Suprapubic skin (tissue), 4 donors: ENCODE measurements at places on chromosomes 4 and X.

DNA sequence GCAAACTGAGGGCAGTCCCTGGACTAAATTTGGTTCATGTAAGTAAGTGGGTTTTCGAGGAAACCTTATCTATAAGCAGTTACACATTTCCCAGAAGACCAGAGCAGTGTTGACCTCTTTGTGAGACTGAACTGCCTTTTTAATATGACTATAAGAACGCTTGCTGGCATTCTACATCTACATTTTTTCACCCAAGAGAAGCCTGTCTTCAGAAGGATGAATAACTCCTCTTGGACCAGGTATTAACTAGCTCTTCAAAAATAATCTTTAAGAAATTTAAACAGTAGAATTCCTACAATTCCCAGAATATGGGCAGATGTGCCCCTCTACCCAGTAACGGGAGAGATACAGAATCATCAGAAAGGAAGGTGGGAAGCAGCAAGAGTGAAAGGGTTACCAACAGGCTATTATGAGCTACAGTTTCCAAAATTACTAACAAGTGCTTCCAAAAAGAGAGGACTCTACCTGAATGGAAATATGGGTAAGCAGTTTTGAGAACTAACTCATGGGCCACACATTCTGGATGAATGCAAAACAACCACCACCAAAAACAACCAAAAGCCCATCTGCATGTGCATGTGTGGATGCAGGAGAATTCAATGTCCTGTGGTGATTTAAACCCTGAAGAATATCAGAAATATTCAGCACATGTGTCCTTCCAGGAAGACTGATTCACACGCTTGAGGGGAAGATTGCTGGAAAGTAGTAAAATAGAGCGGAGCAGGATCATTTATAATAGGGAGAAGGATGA lies 17.4 kb downstream of the BBS12 start:
- DNase-seq, result no peak
- H3K4me1 ChIP-seq, result no peaks in the 10 kb centered on the region
- H3K27ac ChIP-seq, result no peak overlapping the region

DNA sequence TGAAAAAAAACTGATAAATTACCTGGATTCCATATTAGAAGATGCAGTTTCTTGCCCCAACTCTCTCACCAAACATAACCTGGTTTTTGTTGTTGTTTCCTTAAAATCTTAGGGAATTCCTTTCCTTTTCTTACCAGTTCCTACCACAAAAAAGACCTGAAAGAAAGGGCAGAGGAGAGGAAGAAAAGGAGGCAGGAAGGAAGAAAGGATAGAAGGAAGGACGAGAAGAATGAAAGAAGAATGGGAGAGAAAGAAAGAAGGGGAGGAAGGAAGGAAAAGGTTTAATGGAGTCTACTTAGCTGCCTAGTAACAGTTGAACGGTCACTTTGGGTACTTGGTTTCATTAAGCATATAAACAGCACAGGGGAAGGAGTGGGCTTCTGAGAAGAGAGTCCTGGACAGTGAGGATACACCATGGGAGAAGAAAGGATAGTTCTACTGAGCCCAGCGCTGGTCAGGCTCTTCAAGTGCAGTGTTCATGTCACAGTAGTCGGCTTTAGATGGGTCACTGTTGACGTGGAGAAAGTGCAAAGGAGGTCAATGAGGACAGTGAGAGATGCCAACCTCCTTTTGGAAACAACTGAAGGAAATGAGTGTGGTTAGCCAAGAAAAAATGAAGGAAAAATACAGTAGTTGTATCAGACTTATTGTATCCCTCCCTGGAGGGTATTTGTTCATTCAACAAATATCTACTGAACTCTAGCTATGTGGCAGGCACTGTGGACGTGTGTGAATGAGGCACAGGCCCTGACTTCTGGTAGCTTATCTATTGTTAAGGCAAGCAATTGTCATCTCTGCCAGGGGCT lies 1.1 kb upstream of the CHIC2 start:
- DNase-seq, result no peak
- H3K36me3 ChIP-seq, result no peaks in the 10 kb centered on the region
- peaks cover 58% of the 10 kb centered on the region for H3K4me1 ChIP-seq
- H3K4me3 ChIP-seq, result peak overlapping the region; percentile 74
- H3K27ac ChIP-seq, result peak overlapping the region; percentile 97

DNA sequence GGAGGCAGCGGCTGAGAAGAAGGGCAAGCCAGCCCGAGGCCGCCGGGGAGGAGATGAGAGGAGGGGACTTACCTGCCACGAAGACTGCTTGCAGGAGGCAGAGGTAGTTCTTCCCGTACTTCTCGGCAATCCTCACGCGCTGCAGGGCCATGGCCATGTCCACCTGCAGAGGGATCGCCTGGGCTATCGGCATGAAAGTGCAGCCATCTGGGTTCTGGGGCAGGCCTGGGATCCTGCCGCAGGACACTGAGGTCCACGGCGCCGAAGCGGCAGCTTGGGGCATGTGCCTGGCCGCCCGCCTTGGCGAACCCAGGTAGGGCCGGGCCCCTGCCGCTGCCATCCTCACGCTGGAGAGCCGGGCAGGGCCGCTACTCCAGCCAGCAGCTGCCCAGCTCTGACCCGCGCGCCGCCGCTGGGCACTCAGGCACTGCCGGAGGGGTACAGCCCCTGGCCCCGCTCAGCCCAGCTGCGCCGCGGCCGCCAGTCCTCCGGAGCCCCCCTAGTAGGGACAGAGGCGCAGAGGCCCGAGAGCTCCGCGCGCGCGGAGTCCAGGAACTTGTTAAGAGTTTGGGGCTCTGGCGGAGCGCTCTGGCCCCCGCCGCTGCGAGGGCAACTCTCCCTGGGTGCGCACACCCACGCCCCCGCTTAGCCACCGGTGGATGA lies 16.0 kb downstream of the MCF2 start:
- H3K27ac ChIP-seq, result no peak overlapping the region
- H3K4me3 ChIP-seq, result peak overlapping the region; percentile 42
- DNase-seq, result no peak

- no peak overlapping the region for H3K4me3 ChIP-seq
- no peaks in the 10 kb centered on the region for H3K4me1 ChIP-seq
- no peaks in the 10 kb centered on the region for H3K36me3 ChIP-seq
- H3K27me3 ChIP-seq, result no peaks in the 10 kb centered on the region
Measured at GRCh38 chr4:162770761-162771490, 395.8 kb downstream of the NAF1 start.

DNA sequence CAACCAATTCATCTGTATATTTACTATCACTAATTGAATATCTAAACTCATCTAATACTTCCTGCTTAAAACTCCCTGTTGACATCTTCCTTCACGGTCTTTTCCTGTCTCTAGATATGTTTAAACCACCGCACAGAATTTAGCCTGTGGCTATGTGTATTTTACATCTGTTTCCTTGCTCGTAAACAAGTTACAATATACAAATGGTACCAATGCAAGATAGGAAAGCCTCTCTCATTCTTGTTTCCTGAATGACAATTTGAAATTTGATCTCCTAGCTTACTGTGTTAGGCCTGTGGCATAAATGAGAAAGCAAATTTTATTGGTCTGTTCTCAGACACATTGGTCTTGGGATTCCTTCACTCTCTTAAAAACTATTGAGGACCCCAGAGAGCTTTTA lies 89.7 kb upstream of the PCDH7 start:
- no peak overlapping the region for H3K27ac ChIP-seq
- H3K27me3 ChIP-seq, result no peaks in the 10 kb centered on the region
- no peak overlapping the region for H3K4me3 ChIP-seq

DNA sequence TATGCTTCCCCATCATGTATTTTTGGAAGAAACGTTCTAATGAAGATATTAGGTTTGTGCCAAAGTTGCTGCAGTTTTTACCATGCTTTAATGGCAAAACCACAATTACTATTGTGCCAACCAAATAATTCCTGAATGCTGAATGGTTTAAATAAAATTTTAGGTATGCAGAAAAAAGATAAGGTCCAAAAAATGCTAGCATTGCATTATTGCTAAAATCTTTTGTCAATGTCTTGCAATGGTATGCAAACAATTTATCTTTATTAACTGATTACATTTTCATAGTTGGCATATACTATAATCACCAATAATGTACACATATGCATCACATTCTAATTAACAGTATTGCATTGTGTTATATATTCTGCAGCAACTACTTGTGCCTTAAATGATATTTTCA lies 1657.4 kb upstream of the IGFBP7 start:
- DNase-seq, result no peak
- no peak overlapping the region for H3K27ac ChIP-seq
- no peaks in the 10 kb centered on the region for H3K27me3 ChIP-seq
- H3K36me3 ChIP-seq, result no peaks in the 10 kb centered on the region
- H3K4me1 ChIP-seq, result no peaks in the 10 kb centered on the region

DNA sequence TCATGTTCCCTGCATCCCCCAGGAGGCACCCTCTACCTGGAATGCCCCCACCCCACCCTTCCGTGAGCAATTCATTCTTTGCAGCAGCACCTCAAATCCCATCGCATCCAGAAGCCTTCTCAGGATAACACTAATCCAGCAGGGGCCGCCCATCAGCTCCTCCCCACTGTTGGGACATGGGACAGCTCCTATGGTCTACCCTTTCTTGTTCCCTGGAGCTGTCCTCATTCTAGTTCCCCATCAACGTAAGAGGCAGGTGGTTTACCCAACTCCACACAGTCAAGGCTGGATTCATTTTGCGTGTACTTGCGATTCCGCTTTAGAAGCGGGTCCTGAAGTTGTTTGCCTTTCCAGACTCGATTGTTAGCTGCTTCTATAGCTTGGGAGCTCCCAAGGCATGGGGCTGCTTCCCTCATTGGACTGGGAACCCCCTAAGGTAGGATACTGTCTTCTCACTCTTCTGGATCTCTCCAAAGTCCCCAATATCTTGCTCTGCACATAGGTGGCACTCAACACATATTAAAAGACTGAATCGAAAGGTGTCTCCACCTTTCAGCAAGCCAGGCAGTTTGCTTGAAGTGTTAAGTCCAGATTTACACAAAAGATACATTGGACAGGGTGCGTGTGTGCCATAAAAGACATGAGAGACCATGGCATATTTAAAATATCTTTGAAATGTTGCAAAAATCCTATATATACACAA lies 942 bp upstream of the APLN start:
- H3K4me3 ChIP-seq, result no peak overlapping the region
- no peaks in the 10 kb centered on the region for H3K36me3 ChIP-seq
- DNase-seq, result no peak
- peaks cover 17% of the 10 kb centered on the region for H3K4me1 ChIP-seq

- H3K27me3 ChIP-seq, result no peaks in the 10 kb centered on the region
- DNase-seq, result no peak
- no peak overlapping the region for H3K4me3 ChIP-seq
- no peak overlapping the region for H3K27ac ChIP-seq
Measured at GRCh38 chr4:114249976-114250375, 270.5 kb upstream of the ARSJ start.

GRCh38 chrX:40773809-40774208 lies 38.5 kb upstream of the MED14 start:
- no peak overlapping the region for H3K27ac ChIP-seq
- H3K36me3 ChIP-seq, result no peaks in the 10 kb centered on the region
- no peaks in the 10 kb centered on the region for H3K4me1 ChIP-seq

DNA sequence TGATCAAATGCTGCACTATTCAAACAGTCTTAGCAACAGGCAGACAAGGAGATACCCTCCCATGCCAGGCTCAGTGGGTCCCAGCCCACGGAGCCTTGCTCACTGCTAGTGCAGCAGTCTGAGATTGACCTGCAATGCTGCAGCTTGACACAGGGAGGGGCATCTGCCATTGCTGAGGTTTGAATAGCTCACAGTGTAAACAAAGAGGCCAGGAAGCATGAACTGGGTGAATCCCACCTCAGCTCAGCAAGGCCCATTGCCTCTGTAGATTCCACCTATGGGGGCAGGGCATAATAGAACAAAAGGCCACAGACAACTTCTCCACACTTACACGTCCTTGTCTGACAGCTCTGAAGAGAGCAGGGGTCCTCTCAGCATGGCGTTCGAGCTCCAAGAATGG lies 26.6 kb upstream of the ZXDB start:
- no peak overlapping the region for H3K27ac ChIP-seq
- no peak overlapping the region for H3K4me3 ChIP-seq
- no peak for DNase-seq
- no peaks in the 10 kb centered on the region for H3K36me3 ChIP-seq

DNA sequence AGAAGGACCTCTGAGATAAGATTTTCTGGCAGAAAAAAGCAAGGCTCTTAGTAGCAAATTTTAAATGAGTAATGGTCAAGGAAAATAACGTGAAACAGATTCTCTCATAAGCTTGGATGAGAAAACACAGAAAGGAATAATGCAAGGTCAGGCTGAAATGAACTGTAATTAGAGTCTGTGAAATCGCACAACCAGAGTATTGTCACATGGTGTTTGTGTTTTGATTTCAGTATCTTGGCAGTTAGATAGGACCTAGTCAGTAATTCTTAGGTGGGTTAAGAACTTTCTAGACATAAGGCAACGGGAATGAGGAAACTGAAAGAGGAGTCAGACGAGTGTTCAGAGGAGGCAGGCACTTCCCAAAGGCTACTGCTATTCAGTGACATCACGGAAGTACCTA lies 34.6 kb downstream of the LIMCH1 start:
- H3K36me3 ChIP-seq, result no peaks in the 10 kb centered on the region
- DNase-seq, result no peak
- no peak overlapping the region for H3K27ac ChIP-seq
- no peaks in the 10 kb centered on the region for H3K27me3 ChIP-seq
- H3K4me1 ChIP-seq, result peaks cover 16% of the 10 kb centered on the region
- H3K4me3 ChIP-seq, result no peak overlapping the region

DNA sequence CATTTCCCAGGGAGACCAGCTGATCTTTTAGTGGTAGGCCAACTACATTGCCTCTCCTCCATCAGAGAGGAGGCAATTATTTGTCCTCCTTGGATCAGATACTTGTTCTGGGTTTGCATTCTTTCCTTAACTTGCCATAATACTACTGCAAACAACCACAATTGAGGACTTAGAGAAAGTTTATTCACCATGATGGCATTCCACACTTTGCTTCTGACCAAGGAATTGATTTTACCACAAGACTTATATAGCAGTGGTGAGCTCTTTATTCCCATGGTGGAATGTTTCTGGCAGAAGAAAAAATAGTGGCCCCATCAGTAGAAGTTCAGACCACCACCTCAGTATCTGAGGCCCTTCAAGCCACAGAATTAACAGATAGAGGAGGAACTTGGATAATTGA lies 123.9 kb upstream of the PPP3CA start:
- DNase-seq, result no peak
- no peak overlapping the region for H3K4me3 ChIP-seq
- no peaks in the 10 kb centered on the region for H3K36me3 ChIP-seq
- H3K27ac ChIP-seq, result no peak overlapping the region
- no peaks in the 10 kb centered on the region for H3K4me1 ChIP-seq
- H3K27me3 ChIP-seq, result no peaks in the 10 kb centered on the region

DNA sequence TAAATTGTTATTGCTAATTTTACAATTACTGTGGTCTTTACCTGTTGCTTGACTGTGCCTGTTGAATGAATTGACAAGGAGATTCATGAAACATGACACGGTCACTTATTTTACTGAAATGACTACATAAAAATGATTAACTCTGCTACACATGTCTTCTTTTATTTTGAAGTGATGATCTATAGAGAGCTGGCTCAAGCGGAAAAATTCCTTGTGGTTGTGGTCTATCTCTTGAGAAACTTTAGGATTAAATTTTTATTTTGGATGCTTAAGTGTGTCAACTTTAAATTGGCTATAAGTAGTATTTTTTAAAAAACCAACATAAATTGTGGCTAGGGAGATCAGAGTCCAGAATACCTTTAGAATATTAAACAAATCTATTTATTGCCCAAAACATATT lies 131.8 kb upstream of the PITX2 start:
- H3K27me3 ChIP-seq, result no peaks in the 10 kb centered on the region
- H3K36me3 ChIP-seq, result no peaks in the 10 kb centered on the region
- no peak overlapping the region for H3K4me3 ChIP-seq
- H3K27ac ChIP-seq, result no peak overlapping the region
- no peaks in the 10 kb centered on the region for H3K4me1 ChIP-seq
